Myocyte (in vitro differentiated cells): ENCODE measurements at places on chromosomes 1 and 21. TPM values are rescaled to one million over a fixed set of nuclear protein-coding genes. Genes with fewer than 3 reads are reported as not detected.

PLA2G2F gene
- total RNA-seq: not detected in 2 replicates

ERICH3 gene
- not detected in 2 replicates for total RNA-seq

DIRAS3 gene
- total RNA-seq: 5.7 and 6.3 TPM in 2 replicates

DNA sequence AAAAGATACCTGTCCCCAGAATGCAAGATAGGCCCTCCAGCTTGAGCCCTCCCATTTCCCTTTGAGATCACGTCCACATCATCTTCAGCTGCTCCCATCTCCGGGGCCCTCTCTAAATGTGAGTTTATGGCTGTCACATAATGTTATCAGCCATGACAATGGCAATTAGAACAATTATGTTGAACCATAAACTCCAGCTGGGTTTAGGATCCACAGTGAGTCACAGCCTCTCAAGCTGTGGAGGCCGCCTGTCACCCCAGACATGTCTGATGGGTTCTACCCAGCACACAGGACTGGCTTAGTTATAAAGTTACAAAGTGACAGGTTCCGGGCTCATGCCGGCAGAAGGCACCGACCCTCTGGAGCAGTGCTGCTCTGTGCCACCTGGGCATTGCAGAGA lies 597.3 kb downstream of the PTPRU start:
- no peak for DNase-seq

GRCh38 chr1:235024711-235025421 lies 103.8 kb downstream of the TOMM20 start:
- DNase-seq: no peak

DNA sequence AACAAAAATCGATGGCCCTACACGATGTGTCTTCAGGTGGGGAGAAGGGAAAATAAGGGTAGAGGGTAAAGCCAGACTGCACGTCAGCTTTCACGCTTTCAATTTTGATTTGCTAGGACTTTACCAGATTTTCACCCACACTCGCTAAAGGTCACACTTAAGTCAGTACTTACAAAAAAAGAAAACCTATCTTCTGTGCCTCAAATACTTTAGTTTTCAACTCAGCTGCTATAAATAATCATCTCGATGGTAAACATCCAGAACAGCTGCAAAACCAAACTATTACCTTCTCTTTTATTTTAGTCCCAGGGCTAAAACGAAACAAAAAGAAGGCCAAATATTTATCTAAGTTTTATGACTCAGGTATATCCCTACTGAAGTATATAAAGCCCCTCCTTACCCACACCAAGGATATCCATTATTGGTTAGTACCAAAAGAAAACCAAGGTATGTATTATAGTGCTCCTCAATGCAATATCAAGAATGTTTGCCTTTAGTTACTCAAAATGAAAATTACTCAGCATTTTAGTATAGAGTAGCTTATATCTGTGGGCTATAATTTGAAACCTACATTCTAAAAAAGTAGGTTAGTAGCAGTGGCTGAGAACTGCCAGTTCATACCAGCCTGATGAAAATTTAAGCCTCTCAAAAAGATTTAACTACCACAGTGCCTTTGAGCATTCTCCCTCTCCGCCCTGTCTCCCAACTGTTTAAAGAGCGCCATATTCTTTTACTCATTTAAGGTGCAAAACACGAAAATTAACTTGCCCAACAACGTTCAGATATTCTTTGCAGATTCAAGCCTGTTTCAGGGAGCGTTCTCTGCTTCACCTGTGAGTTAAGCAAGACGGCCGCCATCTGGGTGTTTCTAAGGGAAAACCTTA lies 1.5 kb downstream of the CSDE1 start:
- DNase-seq: peak; percentile 83

- peak; percentile 81 for DNase-seq
These were observed 597.9 kb upstream of the ADAMTS5 start for GRCh38 chr21:27564684-27565301.

DNA sequence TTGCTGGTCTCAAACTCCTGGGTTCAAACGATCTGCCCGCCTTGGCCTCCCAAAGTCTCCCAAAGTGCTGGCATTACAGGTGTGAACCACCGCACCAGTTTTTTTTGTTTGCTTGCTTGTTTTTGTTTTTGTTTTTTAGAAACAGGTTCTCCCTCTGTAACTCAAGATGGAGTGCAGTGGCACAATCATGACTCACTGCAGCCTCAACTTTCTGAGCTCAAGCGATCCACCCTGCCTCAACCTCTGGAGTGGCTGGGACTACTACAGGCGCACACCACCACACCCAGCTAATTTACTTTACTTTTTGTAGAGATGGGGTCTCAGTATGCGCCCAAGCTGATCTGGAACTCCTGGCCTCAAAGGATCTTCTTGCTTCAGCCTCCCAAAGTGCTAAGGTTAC lies 47.3 kb upstream of the USP1 start:
- DNase-seq: no peak

DNA sequence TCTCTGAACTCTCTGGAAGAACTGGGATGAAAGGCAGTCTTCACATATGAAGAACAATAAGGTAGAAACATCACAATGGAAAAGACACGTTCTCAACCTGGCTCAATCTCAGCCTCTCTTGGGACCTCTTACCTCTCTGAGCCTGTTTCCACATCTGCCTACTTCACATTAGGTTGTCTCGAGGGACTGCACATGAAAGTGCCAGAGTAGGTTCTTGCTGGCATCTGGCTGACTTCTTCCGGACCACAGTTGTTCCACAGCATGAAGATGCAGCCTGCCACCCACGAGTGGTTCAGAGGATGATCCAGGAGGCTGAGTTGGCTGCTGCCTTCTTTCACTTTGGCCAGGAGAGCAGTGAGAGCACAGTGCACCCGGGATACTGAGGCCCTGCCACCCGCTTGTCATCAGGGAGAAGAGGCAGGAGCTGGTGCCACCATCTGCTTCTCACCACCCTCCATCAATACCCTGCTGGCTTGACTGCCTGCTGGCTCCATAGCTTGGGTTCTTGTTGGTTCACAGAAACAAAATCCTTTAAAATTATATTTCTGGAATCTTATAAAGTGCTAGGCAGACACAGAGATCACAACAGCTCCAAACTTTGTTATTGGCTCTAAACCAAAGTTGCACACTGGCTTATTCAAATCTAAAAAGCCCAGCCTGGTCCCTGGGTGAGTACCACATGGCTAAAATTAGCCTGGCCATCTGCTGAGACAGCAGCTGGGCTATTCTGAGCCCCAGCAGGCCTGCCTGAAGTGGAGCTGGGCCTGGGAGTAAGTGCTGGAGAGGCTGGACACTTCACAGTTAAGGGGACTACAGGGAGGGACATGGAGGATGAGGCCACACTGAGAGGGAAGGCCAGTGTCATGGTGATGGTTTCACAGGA lies 46.9 kb upstream of the LIN9 start:
- peak; percentile 94 for DNase-seq

DNA sequence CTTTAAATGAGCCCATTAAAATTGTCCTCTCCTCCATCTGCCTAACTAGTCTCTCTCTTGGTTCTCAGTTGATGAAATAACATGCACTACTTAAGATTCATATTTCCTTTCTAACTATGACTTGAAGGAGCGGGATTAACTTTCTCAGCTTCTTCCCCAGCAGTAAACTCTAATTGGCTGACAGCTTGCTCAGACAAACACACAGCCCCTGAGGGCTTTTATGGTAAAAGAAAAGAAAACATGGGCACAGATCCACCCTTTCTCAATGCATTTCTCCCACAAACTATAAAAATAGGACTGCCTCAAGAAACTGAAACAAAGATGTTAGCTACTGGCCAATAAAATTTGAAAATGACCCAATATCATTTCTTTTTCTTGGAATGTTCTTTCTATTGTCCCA lies 703.1 kb downstream of the ADGRL2 start:
- DNase-seq: peak; percentile 5
